Stimulated activated CD4-positive, alpha-beta T cell treated with anti-CD3 and anti-CD28 coated beads, Interleukin-2, amount 100 ng/mL, for 48 hours (primary cell): ENCODE measurements at places on chromosomes 2 and 18.

DNA sequence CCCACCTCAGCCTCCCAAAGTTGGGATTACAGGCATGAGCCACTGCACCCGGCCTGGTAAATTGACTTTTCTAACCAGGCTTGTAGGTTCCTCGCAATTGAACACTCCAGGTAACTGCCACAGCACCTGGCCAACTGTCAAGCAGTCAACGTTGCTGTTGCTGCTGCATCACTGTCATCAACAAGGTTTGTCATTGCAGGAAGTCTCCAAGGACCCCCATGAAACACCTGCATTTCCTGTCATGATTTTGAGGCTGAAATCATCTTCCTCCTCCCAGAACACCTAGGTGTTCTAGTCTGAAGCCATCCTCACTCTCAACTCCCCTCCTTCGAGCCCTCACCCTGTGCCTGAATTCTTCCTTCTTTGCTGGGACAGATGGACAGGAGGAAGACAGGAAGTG lies 29.7 kb downstream of the GYPC start:
- no peak for DNase-seq

- no peak for DNase-seq
Measured at GRCh38 chr18:31983020-31983419, 35.6 kb upstream of the RNF125 start.

GRCh38 chr2:158936978-158937377 lies 31.5 kb upstream of the TANC1 start:
- no peak for DNase-seq

- DNase-seq: no peak
Measured at GRCh38 chr18:22219568-22220355, 50.4 kb downstream of the GATA6 start.

DNA sequence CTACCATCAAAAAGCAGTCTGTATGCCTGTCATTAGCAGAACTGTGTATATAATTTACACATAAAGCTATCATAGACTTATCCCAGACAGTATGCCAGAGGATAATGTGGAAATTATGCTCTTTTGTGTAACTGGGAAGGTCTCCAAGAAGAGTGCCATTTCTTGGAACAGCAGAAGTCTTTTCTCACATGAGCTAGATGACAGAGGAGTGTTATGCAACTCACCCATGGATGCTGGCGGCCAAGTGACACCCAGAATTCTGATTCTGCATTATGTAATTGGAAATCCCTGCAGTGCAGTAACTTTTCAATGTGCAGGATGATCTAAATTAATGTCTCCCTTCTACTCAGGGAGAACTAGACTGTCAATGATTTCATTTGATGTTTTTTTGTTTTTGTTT lies 160.0 kb downstream of the UBE2E3 start:
- DNase-seq: no peak

GRCh38 chr2:190809139-190809764 lies 71.4 kb upstream of the GLS start:
- no peak for DNase-seq

- DNase-seq: no peak
Measured at GRCh38 chr2:40721595-40721994, 269.7 kb upstream of the SLC8A1 start.

DNA sequence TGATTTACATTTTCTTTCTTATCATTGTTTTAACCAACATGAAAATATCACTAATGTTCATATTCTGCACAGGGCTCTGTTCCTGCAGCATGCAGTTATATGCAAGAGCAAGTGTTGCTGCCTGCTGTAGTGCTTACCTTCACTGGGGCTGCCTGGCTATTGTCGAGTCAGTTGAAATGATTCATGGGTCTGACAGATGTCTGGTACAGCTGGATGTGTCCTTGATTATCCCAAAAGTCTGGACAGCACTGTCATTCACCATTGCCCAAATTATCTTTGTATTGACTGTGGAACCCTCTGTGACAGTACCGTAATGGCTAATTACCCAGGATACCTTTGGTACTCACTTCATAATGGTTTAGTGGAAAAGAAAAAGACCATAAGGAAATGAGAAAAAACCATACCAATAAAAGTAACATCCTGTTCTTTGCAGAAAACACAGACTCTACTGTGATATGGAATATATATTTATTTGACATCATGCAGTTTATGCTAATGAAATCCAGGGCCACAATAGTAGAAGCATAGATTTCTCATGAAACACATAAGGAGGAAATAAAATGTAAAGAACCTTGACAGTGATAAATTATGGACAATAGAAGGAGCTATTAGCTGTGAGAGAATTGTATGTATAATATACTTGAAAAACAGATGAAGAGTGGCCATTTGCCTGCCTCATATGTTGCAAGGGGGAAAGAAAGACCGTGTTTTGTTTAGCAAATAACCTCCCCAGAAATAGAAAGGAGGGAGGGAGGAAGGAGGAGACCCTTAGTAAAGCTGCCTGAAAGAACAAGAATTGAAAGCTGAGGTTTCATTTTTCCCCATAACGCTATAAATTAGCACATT lies 249.8 kb upstream of the ATP5MC3 start:
- no peak for DNase-seq

DNA sequence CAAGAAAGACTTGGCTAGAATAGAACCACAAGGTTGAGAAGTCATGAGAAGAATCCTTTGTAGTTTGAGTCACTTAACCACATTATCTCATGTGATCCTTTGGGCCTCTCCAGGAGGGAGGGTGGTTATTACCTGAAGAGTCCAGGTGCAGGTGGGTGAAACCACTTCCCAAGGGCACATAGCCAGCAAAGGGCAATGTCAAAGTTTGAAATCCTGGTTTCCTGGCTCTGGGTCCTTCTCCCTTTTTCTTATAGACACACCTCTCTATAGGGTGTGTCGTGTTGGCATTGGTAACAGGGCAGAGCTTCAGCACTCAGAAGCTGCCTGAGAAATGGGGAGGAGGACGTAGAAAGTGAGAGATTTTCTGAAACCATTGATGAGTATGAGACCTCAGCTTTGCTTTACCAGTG lies 137.9 kb downstream of the MGAT5 start:
- no peak for DNase-seq
